ENCODE measurements at places on chromosomes 7 and 10.

DNA sequence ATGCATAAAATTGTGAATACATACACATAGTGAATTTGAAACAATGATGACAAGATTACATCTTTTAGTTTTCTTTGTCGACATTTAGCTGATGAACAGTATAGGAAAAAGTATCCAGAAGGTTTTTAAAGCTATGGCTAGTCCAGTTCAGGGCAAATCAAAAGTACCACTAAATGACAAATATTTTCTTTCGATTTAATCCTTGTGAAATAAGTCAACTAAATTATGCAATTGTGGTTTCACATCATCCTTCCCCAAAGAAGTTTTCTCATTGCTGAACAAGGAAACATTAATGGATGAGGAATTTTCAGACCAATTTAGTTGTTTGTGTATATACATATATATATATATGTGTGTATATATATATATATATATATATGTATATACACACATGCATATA is 774.0 kb downstream of the DNAJB9 start:
- no peak for DNase-seq

- no peak for DNase-seq
Observed at GRCh38 chr10:73810735-73811465, 498 bp downstream of the NDST2 start.

DNA sequence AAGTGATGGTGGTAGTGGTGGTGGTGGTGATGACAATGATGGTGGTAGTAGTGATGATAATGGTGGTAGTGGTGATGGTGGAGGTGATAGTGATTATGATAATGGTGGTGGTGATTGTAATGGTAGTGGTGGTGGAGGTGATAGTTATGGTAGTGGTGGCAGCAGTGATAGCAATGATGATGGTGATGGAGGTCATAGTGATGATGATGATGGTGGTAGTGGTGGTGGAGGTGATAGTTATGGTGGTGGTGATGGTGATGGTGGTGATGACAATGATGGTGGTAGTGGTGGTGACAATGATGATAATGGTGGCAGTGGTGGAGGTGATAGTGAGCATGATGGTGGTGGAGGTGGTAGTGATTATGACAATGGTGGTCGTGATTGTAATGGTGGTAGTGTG is 191.7 kb upstream of the RNF32 start:
- no peak for DNase-seq

- no peak for DNase-seq
Observed at GRCh38 chr10:10552948-10553347, 464.7 kb upstream of the CELF2 start.

- no peak for DNase-seq
Observed at GRCh38 chr7:44150466-44150832, 9.3 kb upstream of the MYL7 start.

DNA sequence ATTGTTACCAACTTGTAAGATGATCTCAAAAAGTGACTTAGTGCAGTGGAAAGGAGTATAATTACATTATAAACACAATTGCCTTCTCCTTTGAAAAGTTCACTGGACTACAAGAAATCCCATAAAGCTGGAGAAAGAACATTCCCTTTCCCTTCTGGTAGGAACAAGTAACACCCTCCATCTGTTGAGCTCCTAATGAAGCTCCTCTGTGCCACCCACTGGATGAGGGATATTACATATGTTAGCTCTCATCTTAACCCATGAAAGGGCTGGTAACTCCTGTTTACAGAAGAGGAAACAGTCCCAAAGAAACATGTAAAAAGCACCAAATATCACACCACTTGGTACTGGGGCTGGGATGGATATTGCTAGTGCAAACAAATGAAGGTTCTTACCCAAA is 8.1 kb downstream of the PGAM1 start:
- DNase-seq = no peak

- DNase-seq = peak; percentile 75
Observed at GRCh38 chr10:69237528-69238159, 17.5 kb downstream of the HKDC1 start.

GRCh38 chr10:83917537-83918506 is 221.5 kb upstream of the GHITM start:
- peak; percentile 55 for DNase-seq

DNA sequence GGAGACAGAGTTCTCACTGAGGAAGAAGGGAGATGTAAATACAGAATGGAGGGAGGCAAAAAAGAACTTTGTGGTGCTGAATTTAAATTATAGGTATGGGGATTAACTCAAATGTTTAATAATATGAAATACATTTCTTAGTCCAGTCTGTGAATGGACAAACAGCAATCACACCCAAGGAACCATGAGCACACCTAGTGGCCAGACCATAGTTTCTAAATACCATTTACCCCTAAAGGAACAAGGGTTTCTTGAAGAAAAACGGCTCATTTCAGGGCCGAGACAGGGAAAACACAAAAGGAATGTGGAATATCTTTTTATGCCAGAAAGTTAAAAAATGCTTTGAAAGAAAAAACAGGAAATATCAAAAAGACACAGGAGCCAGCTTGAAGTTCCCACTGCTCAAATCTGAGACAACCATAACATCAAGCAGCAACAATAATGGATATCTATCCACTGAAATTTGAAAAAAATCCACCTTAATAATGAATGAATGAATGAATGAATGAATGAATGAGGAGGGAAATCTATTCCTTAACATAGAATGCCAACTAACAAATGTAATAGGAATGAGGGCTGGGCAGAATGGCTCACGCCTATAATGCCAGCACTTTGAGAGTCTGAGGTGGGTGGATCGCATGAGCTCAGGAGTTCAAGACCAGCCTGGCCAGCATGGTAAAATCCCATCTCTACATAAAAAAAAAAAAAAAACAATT is 8.6 kb downstream of the IPMK start:
- no peak for DNase-seq

DNA sequence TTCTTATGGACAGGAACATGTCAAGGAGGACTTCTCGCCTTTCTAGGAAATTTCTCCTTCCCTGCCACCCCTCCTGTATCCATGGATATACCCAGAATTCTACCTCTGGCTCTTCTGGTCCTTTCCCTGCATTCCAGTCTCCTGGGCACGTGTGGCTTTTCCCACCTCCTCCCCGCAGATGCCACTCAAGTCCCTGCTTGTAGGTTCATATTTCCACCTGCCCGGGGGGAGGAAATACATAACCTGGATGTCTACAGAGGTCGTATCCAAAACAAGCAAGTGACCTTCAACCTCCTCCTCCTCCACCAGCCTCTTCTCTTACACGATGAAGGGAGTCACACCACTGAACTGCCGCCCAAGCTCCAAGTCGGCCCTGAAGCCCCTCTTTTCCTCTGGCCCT is 20.7 kb downstream of the FGFR2 start:
- no peak for DNase-seq

GRCh38 chr7:22853674-22854157 is 31.1 kb upstream of the TOMM7 start:
- DNase-seq = peak; percentile 15

GRCh38 chr7:2006921-2007381 is 225.8 kb downstream of the MAD1L1 start:
- no peak for DNase-seq

GRCh38 chr10:46223064-46223480 is 63.7 kb upstream of the ANTXRL start:
- DNase-seq = no peak

Measured in pons (tissue), 1 donor.